Foreskin keratinocyte (primary cell): ENCODE measurements at places on chromosomes 4 and X. TPM values are rescaled to one million over a fixed set of nuclear protein-coding genes. Genes with fewer than 3 reads are reported as not detected.
A peak's percentile ranks its signal among the peaks of the same experiment; 100 is the strongest.

- no peak for DNase-seq
These were observed 249.7 kb downstream of the NR3C2 start for GRCh38 chr4:148192526-148192925.

The RPL9 gene
- 1,924 and 2,024 TPM in 2 replicates for polyA plus RNA-seq

GRCh38 chr4:7393601-7394575, 40.8 kb downstream of the PSAPL1 start:
- DNase-seq, result no peak

GRCh38 chrX:69189576-69190371, 24.5 kb upstream of the PJA1 start:
- DNase-seq, result no peak

The PPID gene
- 32.8 and 42.0 TPM in 2 replicates for polyA plus RNA-seq

The DUSP21 gene
- not detected in 2 replicates for polyA plus RNA-seq

The TGIF2LX gene
- polyA plus RNA-seq, result not detected in 2 replicates

- DNase-seq, result peak; percentile 10
These were observed 47.4 kb downstream of the NRK start for GRCh38 chrX:105869701-105870100.

The SPATA18 gene
- polyA plus RNA-seq, result 2.0 TPM in 2 replicates

DNA sequence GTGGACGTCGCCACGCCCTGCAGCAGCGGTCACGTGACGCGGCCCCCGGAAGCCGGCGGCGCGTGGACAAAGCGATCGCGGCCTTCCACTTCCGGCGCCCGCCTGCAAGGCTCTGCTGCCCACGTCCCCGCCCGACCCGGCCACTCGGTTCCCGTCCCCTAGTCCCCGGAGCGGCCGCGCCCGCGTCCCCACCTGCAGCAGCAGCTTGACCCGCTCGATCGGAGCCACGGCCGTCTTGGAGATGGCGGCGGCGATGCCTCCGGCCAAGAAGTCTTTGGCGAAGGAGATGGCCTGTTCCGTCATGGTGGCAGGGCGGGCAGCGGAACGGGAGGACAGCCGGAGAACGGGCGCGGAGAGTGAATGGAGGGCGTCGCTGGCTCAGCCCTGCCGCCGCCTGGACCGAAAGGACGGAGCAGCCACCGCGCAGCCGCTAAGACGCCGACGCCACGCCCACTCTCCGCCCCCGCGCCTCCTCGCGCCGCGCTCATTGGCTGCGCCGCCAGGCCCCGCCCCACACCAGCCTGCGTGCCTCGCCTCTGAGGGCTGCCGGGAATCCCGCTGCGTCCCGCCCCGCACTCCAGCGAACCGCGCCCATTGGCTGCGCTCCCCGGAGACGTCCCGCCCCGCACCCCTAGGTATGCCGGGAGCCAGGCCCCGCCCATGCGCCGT, at the start of gene SLC25A6:
SLC25A6 (minus strand) TSS at position 407 of the 669 bp plus-strand sequence; CDS start at position 303, 104 bp downstream.
- peak; percentile 91 for DNase-seq

The GPR173 gene
- 0.26 and 0.40 TPM in 2 replicates for polyA plus RNA-seq

GRCh38 chr4:118032691-118033090, 1.6 kb upstream of the NDST3 start:
- DNase-seq, result no peak
